ENCODE measurements at places on chromosomes 7 and 10. TPM values are rescaled to one million over a fixed set of nuclear protein-coding genes. Genes with fewer than 3 reads are reported as not detected.

Gene CPA4
- total RNA-seq = 3.0 TPM

Gene UPK3B
- total RNA-seq = 636 TPM

Gene ATE1
- 28.4 TPM for total RNA-seq

Gene CTBP2
- total RNA-seq = 48.0 TPM

DNA sequence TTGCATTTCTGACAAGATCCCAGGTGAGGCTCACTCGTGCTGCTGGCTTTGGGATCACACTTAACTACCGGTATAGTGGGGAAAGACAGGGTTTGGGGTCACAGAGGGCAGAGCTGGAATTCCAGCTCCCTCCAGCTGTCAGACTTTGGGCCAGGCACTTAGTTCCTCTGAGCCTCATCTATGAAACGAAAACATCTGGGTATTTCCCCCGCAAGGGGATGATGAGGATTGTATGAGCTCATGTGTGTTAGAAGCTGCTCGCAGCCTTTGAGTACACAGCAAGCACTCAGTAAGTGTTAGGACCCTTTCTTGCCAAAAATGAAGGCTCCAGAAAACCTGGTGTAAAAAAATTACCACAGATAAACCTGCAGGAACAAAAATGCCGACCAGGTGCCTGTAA lies 66.1 kb downstream of the PRPF18 start:
- no peak for DNase-seq

DNA sequence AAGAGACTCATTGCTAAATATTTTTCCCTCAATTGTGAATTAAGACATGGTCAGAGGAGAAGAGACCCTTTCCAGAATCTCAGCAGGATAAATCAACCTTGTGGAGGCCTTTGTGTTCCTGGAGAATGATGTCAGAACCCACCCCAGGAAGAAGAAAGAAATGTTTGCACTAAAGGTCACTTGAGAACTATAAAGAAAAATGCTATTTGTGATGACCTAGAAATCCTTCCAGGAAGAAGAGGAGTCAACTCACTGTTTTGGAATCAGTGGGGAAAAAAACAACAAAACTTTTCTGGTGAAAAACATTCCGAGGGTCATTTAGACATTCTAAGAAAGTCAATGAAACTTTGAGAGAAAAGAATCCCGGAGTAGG lies 129.1 kb upstream of the ANKRD1 start:
- DNase-seq = no peak

DNA sequence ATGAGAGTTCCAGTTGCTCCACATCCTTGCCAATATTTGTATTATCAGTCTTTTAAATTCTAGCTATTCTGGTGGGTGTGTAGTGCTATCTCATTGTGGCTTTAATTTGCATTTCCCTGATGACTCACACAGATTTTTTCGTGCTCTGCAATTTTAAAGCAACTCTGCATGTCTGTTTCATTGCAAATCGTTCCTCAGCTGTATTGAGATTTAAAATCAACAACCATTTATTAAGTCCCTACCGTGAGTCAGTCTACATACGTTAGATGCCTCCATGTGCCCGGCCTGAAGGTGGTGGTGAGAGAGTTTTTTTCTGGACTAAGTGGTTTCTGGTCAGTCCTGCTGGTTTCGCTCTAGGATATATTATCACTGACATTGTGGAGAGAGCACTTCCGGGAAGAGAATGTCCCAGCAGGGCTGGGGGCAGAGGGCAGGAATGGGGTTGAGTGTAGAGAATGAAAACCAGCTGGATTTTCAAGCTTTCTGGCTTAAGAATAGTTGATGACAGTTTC lies 8.4 kb upstream of the HYCC1 start:
- no peak for DNase-seq

GRCh38 chr10:118874171-118874570 lies 119.4 kb upstream of the CACUL1 start:
- no peak for DNase-seq

DNA sequence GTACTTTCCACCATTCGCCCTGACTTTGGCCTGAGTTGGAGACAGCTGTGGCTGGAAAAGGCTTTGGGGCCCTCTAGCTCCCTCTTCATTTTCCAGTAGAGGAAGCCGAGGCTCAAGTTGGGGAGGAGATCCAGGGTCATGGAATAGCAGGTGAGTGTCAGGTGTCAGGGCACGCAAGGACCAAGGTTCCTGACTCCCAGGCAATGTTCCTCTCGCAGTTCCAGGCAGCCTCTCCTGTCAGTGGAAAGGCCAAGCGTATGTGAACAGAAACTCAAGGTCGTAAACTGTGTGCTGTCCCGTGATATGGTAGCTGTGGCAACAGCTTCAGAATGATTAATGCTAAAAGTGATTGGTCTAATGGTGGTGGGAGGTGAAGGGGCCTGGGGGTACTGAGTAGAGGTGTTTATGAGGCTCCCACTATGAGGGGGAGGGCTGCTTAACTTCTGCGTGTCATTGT lies 13.2 kb downstream of the ADAMTS14 start:
- no peak for DNase-seq

DNA sequence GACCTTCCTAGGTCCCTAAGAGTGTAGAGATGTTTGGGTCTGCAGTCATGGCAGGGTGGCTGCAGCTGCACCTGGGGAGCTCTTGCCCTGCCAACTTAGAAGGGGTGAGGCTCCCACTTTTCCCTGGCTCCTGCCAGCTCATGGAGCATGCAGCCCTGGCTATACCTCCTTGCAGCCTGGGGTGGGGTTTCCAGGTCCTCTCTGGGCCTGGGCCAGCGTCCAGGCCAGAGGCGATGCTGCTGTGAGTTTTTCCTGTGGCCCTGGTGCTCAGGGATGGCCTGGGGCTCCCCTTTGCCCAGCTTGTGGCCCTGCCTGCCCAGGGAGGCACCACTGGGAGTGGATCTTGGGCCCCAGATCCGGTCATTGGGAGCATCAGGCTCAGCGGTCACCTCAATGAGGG lies 109.8 kb upstream of the FAM180A start:
- no peak for DNase-seq

DNA sequence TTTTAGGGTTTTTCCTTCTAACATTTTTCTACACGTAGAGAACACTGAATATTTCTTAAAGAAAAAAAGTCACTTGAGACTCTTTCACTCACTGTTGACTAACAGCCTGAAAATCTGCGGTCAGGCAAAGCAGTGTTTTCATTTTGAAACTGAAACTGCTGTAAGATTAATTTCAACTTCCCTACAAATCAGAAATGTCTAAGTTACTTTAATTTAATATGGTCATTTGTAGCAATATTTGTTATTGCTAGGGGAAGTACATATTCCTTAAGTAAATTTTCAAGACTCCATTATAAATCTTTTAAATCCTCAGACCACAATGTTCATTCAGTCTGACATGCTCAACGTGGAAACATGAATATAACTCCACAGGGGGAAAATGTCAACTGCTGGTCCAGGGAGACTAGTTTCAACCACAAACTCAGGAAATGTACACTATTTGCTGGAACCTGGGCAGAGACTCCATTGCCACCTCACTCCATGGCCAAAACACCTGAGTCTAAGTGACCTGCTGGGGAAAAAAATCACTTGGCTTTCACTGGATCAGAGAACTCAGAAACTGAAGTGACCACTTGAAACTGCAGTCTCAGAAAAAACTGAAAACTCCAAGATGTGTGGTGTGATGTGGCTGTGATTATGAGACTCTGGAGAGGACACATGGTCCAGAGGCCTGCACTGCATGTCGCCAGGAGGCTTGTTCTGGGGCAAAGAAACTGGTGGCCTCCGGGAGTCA lies 161.2 kb downstream of the TAX1BP1 start:
- no peak for DNase-seq

DNA sequence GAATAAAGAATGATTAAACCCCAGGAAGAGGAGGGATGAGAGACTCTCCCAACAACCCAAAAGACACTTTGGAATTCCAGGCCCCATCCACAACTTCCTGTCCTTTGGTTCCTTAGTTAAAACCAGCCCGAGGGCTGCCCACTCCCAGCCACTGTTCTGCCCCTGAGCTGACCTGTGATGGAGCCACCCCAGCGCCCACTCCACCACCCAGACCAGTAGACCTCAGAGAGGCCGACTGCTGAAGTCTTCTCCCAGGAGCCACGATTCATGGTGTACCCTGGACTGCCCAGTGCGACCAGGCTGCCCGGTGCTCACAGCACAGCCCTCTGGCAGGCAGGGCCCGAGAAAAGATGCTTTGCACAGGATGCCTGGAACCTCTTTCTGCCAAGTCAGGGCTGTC lies 6.7 kb downstream of the VSTM4 start:
- DNase-seq = no peak

- DNase-seq = no peak
These were observed 80.5 kb upstream of the CYP2C9 start for GRCh38 chr10:94858005-94858404.

DNA sequence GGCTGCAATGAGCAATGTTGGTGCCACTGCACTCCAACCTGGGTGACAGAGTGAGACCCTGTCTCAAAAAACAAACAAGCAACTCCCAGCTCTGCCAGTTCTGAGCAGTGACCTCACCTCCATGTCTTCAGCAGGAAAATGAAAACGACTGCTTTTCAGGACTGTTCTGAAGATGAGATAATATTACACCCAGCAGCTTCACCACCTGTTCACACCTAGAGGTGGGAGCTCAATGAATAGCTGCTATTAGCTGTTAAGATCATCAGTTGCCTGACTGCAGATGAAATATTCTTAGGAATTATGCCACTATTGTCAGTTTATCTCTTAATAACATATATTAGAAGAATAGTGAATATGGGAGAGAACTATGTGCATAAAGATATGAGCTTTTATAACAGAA lies 48.4 kb upstream of the CYTH3 start:
- no peak for DNase-seq

- no peak for DNase-seq
These were observed 12.2 kb upstream of the FIGNL1 start for GRCh38 chr7:50462361-50462760.

DNA sequence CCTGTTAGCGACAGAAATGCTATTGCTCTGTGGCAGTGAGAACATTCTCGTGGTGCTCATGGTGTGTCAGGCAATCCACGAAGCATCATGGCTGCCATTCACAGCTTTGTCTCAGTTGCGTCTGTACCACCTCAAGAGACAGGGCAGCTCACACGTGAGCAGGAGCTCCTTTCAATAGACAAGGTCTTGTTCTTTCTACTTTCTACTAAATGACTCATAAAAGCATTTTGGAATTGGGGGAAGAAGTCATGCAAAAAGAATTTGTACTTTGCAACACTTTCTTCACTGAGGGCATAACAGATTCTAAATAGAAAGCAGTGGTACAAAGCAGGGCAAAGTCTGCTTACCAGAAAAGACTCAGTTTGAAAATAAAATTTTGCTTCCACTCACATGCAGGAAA lies 638.5 kb downstream of the PHTF2 start:
- no peak for DNase-seq

GRCh38 chr7:28686418-28686800 lies 271.7 kb downstream of the TRIL start:
- no peak for DNase-seq

- no peak for DNase-seq
These were observed 43.3 kb downstream of the SFTPD start for GRCh38 chr10:79905322-79906314.

GRCh38 chr10:92699518-92700381 lies 10.0 kb downstream of the HHEX start:
- DNase-seq = no peak

DNA sequence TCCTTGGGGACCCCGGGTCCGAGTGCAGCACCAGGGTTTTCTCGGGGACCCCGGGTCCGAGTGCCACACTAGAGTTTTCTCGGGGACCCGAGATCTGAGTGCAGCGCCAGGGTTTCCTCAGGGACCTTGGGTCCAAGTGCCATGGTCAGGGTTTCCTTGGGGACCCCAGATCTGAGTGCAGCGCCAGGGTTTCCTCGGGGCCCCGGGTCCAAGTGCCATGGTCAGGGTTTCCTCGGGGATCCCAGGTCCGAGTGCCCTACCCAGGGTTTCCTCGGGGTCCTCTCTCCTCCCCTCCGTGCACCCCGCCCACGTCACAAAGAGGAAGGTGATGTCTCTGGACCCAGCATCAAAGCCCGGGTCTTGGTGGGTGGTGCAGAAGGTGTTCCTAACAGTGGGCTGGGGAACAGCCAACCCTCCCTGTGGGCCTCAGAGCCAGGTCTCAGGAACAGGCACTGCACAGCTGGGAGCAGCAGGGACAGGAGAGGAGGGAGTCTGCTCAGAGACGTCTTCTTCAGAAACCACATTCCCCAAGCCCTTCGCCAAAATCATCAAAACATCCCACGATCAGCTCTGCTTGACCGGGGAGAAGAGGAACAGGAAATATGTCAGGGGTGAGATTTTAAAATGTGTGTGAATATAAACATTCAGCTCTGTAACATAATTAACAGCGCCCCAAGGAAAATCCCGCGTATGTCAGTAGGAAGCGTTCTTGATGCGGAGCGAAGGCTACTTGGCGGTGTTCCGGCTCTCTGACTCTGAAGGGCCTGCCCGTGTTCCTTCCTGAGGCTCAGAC lies 540.7 kb downstream of the DNAJB6 start:
- no peak for DNase-seq

DNA sequence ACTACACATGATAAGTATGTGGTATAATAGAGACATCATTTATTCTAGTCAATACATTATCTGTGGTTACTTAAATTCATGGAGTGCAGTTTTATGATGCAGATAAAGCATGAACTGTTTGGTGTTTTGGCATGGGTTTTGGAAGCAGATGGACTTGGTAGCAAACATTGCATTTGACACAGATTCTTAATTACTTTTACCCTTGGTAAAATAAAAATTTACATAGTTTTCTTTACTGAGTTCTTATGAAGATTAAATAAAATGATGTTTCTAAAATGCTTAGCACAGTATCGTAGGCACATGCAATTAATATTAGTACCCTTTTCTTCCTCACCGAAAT lies 92.0 kb downstream of the ABCA13 start:
- no peak for DNase-seq

DNA sequence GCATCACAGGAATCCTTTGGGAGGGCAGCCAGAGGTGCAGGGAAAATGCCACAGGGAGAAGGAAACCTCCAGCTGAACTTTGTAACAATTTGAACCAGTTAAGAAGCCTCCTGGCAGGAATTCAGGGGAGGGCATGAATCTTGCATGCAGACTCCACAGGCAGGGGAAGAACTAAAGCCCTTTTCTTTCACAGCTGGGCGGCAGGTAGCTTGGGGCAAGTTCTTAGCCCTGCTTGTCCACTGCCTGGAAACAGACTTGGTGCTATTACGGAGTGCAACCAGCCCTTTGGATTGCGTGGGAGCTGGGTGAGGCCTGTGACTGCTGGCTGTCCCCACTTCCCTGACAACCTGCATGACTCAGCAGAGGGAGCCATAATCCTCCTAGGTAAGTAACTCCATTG lies 51.7 kb upstream of the ADAM12 start:
- DNase-seq = no peak

GRCh38 chr10:20485554-20485953 lies 411.6 kb downstream of the NEBL start:
- no peak for DNase-seq

DNA sequence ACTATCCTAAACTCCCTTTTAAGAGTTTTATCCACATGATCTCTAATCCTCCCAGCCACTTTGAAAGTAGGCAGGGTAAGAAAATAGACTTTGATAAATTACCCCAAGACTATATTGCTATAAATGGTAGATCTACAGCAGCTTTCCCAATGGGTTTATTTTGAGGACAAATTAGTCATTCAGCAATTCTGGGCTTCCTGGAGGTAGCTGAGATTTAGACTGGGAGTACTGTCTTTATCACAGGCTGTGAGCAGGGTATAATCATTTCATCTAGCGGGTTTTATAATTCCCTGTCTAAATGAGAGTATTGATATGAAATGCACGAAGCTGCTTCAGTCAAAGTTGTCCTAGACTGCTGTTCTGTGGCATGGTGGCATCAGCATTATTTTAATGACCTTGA lies 279.4 kb downstream of the SORCS3 start:
- DNase-seq = no peak

Measured in omental fat pad (tissue), 4 donors.